IMR-90 (cell line): ENCODE measurements at places on chromosomes 2 and 18. TPM values are rescaled to one million over a fixed set of nuclear protein-coding genes. Genes with fewer than 3 reads are reported as not detected.
A peak's percentile ranks its signal among the peaks of the same experiment; 100 is the strongest.

- no peak for DNase-seq
These were observed 101.8 kb downstream of the DGKD start for GRCh38 chr2:233456111-233456510.

DNA sequence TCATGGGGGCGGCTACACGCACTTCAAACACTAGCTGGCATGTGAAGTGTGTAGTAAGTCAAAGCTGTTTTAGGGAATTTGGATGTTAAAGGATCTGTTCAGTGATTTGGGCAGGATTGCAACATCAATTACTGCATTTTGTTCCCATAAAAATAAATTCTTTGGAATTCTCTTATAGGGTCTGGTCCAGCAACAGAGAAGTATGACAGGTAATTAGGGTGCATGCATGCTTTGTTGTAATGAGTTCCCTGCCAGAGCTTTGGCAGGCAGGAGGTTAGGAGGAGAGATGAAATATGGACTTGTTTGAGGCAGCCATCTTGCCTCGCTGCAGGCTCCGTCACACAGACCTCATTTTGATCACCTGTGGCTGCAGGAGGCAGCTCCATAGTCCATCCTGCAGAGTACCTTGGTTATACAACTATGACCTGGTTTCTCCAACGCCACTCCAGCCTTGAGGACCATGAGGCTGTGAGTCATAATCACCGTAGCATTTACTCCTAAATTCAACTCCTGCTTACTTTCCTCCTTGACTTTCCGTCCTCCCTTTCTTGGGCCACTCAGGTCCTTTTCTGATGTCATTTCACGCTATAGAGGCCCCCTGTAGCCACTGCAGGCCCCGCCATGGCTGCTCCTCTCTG lies 26.5 kb upstream of the EML4 start:
- peak; percentile 50 for DNase-seq

Gene SERPINB5
- not detected in 2 replicates for total RNA-seq

DNA sequence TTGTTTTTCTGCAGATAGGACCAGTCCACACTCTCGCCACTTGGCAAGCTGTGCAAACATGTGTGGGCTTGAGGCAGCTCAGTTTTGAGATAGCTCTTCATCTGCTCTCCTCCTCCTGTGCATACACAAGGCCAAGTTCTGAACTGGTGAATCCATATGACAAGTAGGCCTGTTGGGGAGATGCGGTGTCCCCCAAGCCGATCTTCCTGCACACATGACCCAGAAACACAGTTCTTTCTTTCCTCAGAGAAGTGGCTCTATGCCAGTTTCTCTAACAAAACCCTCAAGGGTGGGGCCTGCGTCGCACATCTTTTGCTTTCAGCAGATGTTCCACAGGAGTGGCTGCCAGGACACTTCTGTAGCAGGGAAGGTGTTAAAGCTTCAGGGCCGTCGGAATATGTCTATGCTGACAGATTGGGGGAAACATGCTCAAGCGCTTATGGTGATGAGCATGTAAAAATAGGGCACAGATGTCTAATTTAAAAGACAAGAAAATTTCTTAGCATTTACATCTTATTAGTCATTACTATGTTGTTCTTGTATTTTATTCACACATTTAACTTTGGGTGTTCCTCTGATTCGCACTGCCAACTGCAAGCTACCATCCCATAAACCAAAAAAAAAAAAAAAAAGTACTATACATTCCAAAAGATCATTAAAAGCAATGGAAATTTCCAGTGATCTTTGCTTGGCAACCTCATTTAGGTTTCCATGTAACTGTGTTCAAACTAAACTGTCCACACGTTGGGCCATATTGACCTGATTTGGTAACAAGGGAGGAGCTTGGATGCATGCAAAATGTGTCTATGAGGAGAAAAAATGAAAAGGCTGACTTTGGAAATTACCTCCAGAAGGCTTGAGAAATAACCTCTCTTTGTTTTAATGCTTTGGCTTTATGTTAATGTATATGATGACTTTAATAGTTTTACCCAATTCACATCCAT lies 1055.5 kb upstream of the KLHL29 start:
- no peak for DNase-seq

Gene SERPINB2
- 34.4 and 43.0 TPM in 2 replicates for total RNA-seq

DNA sequence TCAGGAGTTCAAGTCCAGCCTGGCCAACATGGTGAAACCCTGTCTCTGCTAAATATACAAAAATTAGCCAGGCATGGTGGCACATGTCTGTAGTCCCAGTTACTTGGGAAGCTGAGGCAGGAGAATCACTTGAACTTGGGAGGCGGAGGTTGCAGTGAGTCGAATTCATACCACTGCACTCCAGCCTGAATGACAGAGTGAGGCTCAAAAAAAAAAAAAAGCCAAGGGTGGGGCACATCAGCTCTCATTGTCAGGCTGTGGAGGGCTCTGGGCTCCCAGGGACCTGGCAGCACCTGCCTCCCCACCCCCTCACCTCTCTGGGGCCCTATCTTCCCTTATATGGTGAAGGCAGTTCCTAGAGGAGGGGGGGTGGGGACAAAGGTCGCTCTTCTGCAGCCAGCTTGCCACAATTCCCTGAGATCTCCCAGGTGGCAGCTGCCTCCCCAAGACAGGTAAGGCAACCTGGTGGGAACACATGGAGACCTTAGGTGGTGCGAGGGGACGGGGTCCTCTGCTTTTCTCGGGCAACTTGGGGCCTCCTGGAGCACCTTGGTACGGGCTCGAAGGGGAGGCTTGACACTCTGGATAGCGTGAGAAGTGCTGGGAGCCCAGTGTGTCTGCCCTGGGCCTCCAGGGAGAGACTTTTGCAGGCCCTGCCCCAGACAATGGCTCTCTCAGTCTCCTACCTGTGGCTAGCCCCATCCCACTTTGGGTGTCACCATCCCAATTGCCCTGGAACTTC lies at the start of gene VIL1:
Gene VIL1 (plus strand): TSS at position 407 of the 742 bp plus-strand sequence. CDS start 4,656 bp downstream, outside the sequence.
- no peak for DNase-seq

DNA sequence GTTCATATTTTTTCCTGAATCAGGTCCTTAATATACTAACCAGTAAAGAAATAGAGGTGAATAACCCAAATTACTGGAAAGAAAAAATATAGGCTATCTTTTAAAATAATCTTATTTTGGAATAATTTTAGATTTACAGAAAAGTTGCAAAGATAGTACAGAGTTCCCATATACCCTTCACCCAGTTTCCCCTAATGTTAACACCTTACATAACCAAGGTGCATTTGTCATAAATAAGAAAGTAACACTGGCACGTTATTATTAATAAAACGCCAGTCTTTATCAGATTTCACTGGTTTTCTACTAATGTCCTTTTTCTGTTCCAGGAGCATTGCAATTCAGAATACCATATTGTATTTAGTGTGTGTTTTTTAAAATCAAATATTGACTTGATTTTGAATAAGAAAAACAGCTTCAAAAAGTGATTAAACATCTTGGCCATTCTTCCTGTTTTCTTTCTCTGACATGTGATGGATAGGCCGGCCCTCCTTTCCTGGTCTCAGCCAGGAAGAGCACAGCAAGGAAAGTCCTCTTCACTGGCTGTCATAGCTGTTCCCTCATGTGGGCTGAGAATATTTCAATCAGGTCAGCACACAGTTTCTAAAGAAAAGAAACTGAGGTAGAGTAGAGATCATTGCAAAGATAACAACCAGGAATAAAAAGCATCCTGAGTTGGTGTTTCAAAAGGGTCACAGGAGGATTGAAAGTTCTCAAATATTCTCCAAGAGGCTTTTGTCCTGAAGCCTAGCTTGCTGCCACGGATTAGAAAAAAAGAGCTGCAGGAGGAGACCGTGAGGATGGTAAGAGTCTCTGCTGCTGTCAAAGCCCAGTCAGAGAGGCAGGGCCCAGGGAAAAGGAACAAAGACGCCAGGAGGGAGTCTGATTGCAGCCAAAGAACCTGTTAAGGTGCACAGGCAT lies 79.3 kb upstream of the ARL5A start:
- no peak for DNase-seq

DNA sequence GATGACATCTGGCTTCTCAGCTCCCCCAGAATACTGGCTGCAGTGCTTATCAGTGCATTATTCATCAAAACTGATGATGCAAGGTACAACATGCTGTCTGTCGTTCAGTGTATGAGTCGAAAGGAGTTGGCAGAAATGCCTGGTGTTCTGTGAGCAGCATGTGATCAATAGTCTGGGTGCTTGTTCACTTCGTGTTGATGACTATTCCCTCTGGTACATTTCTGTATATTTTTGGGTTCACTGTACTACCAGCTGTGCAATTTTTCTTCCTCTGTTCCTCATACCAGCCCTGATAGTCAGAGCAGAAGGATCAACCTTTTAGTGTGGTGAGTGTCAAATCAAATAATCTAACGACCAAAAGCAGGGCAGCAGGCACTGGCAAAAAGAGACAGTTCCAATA lies 59.0 kb upstream of the KLHL14 start:
- no peak for DNase-seq

GRCh38 chr2:239209783-239210182 lies 191.0 kb downstream of the HDAC4 start:
- no peak for DNase-seq

Gene KLHL30
- total RNA-seq, result under 0.01 TPM in 1 of 2 replicates, not detected in the other

Gene LONRF2
- total RNA-seq, result 0.54 and 0.83 TPM in 2 replicates

- DNase-seq, result peak; percentile 83
These were observed 87.1 kb downstream of the HS1BP3 start for GRCh38 chr2:20563833-20564232.

Gene KDM3A
- 33.3 and 35.8 TPM in 2 replicates for total RNA-seq

DNA sequence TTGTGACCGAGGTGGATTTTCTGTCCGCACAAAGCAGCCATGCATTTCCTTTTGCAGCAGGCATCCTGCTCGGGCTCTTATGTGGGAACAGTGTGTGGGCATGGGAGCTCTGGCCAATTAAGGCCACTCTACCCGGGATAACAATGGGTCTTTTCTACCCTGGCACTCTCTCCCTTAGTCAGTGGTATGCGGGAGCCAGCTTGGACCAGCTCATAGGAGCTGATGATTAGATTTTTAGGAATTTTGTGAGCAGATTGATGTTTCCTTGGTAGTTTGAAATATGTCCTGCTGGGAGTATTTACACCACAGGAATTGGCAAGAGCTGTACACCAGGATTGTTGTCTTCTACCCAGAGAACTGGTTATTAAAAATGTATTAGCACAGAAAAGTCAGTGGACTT lies 89.3 kb downstream of the SPP2 start:
- DNase-seq, result no peak

GRCh38 chr2:195270466-195271039 lies 386.5 kb upstream of the SLC39A10 start:
- DNase-seq, result no peak

DNA sequence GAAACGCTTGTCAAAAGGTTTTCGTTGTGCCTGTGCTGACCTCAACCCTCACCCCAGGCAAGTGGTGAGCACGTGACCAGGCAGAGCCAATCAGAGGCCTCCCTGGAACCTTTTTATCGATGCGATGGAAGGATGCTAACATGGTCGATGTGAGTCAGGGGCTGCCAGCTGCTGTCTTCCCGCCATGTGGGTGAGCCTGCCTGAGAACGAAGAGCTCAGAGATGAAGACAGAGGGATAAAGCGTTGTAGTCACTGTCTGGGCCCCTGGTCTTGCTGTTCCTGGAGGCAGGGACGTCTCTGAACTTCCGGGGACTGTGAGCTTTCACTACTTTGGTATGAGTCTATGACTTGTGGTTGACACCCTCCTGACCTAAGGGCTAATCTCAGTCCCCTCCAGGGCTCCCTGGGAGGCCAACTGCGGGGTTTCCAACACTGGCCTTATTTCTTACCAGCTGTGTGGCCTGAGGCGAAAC lies 18.6 kb downstream of the DNMT3A start:
- DNase-seq, result peak; percentile 45

DNA sequence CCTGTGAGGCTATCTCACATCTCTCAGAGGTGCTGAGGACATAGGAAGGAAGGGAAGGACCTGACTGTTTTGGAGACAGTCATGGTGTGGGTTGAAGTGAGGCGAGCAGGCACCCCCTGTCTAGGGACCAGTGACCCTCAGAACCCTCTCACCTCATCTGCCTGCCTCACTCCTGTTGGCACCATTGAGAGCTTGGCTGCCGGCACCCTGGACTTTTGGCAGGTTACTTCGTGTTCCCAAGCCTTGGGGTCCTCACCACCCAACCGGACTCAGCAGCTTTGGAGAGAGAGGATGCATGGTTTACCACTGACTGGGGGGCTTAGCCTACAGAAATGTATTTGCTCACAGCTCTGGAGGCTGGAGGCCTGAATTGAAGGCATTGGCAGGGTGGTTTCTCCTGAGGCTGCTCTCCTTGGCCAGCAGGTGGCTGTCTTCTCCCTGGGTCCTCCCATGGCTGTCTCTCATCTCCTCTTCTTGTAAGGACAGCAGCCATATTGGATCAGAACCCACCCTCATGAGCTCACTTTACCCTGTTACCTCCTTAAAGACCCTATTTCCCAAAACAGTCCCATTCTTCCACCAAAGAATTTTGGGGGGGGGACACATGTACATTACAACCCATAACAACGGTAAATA lies 142.0 kb downstream of the TSN start:
- peak; percentile 27 for DNase-seq

GRCh38 chr2:181300600-181301291 lies 156.4 kb upstream of the ITGA4 start:
- DNase-seq, result no peak

DNA sequence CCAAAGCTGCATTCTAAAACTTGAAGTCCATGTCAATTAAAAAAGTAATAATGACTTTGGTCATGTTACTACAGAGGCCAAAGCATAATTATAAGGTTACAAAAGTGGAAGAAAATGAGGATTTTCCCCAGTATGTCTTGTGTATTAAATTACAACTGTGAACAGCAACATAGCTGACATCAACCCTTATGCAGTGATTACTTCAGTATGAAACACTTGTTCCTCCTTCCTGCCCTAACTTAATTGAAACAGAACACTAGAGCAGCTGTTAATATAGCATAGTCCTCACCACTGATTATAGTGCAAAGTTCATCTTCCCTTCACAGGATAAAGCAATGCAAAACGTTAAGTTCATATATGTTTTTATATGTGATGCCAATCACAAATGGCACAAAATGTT lies 29.9 kb downstream of the EPB41L3 start:
- DNase-seq, result no peak
